ENCODE measurements at places on chromosomes 1 and 21.
A peak's percentile ranks its signal among the peaks of the same experiment; 100 is the strongest.

- no peak for DNase-seq
Measured at GRCh38 chr1:236548452-236548851, 24.7 kb downstream of the LGALS8 start.

GRCh38 chr21:24045775-24046215 is 1561.5 kb downstream of the MRPL39 start:
- DNase-seq, result peak; percentile 18

DNA sequence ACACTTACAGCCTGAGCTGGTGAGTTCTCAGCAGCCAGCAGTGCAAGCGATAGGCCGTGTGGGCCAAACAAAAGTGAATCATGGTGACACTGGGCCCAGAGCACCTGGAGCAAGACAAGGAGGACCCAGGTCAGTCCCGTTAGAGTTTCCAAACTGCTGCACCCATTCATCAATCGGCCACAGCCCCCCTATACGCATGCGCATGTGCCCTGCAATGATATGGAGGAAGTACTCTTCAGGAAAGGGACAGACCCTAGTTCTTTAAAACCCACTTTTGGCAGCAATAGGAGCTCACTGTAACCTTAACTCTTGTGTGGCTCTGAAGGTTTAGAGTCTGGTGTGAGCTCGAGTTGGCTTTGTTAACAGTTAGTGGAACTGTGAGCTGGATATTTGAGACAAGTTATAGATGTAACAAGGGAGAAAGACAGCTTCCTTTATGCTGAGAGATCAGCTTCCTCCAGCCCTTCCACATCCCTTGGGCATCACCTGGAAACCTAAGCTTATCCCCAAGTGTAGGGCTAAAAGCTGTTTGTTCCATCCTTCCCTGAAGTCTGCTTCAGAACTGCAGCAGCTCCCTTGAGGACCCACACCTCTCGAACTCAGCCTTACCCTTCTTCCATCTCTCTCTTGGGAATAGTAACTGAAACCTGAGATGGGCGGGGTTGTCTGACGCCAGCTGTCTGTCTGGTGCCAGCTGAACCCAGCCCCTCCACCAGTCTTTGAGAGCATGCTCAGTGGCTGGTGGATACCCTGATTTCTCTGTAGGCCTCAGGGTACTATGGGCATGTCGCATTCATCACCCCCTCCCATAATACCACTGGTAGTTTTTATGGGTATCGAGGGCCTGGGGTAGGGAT is 17.7 kb downstream of the NMNAT1 start:
- no peak for DNase-seq

DNA sequence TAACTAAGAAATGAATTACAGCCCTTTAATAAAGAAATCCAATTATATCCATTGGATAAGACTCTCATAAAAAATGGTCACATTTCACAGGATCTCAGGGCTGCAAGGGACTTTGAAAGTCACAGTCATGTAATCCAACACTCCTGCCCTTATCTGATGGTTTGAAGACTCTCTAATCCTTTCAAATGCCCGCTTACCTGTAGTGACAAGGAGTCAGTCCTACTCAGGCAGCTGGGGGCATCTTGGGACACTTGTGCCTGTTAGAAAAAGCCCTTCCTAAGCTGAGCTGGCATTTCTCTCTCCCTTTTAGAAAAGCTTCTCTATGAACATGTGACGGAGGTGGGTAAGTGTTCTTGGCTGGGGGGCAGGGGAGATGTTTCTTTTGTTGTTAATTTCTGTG is 11.0 kb upstream of the ZNF691 start:
- DNase-seq, result no peak

DNA sequence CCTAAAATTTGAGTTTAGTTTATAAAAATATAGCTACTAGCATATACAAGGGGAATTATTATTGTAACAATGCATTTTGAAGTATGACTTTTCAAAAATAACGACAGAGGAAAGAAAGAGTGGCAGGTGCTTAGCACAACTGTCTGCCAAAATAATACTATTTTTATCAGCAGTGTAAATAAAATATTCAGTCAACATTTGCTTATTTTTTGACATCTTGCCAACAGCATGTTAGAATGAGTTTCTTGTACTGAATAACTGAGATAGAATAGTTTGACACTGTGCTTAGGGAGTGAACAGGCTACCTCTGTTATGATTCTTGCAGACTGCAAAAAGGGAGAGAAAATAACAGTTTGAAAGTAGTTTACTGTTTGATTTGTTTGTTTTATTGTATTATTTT is 909.8 kb downstream of the BRINP3 start:
- DNase-seq, result no peak

DNA sequence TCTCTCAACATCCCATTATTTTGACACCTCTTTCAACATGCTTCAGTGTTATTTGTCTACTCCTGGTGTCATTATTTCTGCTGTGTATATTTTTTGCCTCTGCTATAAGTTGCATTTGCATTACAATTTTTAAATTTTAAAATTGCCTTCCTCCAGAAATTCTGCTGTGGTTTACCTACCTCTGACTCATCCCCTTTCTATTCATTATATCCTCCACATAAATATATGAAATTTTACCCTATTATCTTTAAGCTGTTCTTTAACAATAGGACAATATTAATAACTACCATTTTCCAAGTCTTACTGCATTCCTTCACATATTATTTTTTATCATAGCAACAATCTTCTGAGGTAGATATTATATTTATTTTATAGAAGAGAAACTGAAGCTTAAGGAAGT is 178.1 kb upstream of the NRIP1 start:
- DNase-seq, result no peak

DNA sequence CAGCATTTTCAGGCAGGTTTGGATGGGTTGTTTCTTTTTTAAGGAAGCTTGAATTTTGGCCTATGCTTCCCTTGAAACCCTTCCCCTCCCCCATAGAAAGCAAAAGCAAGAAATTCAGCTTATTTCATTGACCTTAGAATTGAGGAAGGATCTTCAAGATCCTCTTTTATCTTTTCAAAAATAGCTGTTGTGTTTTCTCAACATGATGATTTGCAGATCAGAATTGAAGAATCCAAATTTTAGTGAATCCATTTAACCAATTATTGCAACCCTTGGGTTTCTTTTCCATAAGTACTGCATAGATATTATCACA is 73.7 kb downstream of the LRRC8C start:
- DNase-seq, result no peak

DNA sequence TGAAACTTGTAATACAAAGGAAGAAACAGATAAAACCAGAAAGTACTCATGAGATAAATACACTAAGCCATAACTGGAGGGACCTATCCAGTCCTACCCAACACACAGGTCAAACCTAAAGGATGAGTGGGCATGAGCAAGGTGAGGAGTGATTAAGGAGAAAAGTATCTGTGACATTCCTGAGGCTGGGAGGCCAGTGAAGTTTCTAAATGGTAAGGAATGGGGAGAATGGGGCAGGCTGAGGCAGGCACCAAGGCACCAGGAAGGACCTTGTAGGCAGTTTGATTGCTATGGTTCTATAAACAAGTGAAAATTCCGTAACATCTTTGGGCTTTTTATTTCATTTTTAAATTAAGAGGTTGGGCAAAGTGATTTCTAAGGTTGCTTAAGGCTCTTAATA is 10.4 kb downstream of the DDX59 start:
- DNase-seq, result no peak

DNA sequence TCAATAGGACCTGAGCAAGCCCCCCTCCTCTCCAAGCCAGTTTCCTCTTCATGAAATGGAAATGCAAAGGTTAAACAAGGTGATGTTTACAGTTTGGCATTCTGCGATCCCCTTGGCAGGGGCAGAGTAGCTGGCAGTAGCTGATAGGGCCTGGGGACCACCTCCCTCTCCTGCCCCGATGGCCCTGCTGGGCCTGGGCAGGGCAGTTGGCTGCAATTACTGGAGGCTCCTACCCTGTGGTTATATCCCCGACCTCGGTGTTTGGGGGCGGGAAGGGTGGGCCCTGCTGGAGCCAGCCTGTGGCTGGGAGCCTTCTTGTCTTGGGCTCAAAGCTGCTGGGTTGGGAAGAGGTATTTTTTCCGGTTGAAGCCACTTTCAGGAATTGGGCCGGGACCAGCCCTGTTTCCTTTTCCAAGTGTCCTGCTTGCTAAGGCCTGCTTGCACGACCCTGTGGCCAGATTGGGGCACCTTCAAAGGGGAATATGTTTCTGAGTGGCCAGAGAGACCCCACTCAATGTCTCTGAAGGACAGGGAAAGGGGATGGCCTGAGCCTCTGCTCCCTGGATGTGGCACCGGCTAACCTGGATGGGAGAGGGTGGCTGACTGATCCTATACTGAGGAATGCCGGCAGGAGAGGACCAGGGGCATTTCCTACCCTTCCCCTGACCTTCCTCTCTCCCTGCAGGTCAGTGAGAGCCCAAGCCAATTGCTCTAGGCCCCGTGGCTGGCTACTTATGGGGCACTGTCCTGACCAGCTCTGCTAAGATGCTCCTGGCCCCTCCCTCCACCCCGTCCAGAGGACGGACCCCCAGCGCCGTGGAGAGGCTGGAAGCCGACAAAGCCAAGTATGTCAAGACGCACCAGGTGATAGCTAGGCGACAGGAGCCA is 1.9 kb downstream of the FAM110D start:
- DNase-seq, result no peak

GRCh38 chr1:222048094-222048595 is 306.3 kb upstream of the DUSP10 start:
- no peak for DNase-seq

DNA sequence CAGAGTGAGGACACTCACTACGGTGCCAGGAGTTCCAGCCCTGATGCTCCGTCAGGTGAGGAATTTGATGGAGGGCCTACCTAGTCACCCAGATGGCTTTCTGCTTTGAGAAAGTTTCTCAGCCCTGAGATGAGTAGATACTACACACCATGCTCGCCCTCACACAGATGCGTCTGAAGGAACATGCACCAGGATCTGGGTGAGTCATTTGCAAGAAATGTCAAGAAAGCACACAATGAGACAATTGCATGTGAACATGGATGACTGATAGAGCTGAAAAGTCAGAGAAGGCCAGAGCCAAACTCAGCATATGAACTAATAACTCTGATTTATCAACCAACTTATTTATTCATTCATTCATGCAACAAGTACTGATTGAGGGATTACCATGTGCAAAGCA is 483.9 kb downstream of the OMA1 start:
- no peak for DNase-seq

DNA sequence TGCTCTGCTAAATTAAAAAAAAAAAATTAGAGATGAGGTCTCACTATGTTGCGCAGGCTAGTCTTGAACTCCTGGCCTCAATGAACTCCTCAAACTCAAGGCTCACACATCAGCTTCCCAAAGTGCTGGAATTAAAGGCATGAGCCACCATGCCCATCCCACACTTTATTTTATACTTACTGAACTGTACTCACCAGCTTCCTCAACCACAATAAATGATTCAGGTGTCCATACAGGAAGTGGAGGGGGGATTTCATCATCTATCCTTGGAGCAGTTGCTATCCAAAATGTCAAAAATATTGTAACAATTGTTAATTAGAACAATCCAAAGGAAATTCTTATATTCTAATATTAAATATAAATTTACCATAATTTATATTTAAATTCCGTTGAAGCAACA is 22.4 kb upstream of the RSBN1 start:
- DNase-seq, result no peak

DNA sequence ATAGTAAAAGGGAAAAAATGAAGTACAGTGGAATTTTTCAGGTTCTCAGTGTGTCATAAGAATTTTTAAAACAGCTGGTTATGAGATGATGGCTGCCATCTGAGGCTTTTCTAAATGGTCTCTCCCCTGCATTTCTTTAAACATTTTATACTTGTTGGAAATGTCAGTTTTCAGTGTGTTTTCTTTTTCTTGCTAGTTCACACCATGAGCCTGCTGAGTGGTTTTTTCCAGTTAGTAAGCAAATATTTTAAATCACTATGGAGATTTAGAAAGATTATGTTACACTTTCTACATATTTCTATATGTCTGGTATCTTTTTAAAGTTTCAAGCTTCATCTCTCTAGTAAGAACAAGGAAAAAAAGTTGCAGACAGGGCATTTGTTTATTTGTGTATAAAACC is 9.6 kb downstream of the RBM15 start:
- DNase-seq, result no peak

GRCh38 chr1:150282558-150282958 is 204 bp downstream of the CIART start:
- DNase-seq, result no peak

- no peak for DNase-seq
Measured at GRCh38 chr1:196259316-196259715, 348.9 kb downstream of the KCNT2 start.

DNA sequence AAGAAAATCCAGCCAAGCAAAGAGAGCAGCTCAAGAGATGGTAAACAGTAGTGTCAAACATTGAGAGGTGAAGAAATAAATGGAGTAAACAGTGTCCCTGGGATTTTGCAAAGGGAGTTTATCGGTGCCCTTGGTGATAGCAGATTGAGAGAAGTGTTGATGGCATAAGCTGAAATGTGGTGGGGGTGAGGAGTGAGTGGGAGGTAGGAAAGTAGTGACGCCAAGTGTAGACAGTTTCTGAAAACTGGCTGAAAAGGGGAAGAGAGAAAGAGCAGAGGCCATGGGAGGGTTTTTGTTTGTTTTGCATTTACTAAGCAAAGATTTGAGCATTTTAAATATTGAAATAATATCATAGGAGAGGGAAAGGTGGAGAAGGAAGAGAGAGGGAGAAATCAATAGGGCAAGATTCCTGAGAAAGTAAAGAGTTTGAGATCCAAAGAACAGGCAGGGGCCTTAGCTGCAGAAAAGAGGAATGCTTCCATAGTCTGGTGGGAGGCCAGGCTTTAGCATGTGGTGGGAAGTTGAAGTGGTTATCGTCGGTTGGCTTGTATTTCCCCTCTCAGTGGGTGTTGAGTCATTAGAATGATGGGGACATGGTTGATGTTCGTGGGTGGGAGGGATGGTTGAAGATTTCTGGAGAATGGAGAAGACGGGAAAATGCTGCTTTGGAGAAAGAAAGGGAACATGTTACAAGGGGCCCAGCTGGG is 26.8 kb upstream of the RASAL2 start:
- DNase-seq, result no peak

GRCh38 chr1:185969028-185969427 is 234.8 kb downstream of the HMCN1 start:
- DNase-seq, result no peak

- DNase-seq, result no peak
Measured at GRCh38 chr21:18007121-18007520, 188.0 kb upstream of the C21orf91 start.

Data from erythroblast (primary cell).